ENCODE measurements at places on chromosomes 7 and 10.

DNA sequence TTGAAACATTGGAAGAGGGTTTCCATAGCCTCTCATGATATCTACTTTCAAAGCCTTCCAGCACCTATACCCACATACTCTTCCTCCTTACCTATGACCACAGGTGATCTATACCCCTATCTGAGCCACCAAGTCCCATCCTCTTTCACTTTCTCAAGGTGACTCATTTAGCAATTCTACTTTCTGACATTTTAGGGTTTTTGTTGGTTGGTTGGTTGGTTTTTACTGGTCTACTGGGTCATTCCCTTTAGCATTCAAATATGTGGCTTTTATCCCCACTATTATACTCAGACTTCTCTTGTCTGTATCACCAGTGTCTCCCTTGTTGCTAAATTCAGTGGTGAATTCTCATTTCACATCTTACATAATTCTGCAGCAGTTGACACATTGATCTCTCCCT lies 130.4 kb upstream of the STEAP4 start:
- DNase-seq = no peak

DNA sequence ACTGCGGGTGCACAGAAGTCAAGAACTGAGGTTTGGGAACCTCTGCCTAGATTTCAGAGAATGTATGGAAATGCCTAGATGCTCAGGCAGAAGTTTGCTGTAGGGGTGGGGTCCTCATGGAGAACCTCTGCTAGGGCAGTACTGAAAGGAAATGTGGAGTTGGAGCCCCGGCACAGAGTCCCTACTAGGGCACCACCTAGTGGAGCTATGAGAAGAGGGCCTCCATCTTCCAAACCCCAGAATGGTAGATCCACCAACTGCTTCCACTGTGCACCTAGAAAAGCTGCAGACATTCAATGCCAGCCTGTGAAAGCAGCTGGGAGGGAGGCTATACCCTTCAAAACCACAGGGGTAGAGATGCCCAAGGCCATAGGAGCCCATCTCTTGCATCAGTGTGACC lies 1336.0 kb upstream of the CELF2 start:
- no peak for DNase-seq

GRCh38 chr10:84537447-84537931 lies 209.1 kb downstream of the CCSER2 start:
- DNase-seq = peak; percentile 55

DNA sequence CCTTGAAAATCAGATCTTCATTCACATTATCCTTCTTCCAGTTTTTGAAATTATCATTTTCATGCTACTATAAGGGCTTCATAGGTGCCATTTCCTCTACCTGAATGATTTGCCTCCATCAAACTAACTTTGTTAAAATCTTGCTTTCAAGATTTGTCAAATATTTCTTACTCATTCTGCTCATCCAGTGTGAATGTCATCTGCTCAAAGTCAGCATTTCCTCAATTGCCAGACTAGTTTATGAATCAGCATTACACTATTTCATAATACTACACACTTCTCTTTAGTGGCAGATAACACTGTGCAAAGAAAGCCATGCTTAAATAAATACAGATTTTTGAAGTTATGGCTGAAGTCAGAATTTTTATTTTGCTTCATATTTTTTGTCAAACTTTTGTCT lies 21.3 kb upstream of the LIPF start:
- DNase-seq = no peak

GRCh38 chr10:6928586-6928985 lies 348.5 kb upstream of the PRKCQ start:
- no peak for DNase-seq

GRCh38 chr10:44384601-44385025 lies 284 bp downstream of the CXCL12 start:
- DNase-seq = no peak

GRCh38 chr10:73060738-73061635 lies 35.7 kb downstream of the P4HA1 start:
- peak; percentile 24 for DNase-seq

- DNase-seq = no peak
These were observed 116.7 kb downstream of the SEMA3E start for GRCh38 chr7:83532219-83532618.

GRCh38 chr7:936386-937054 lies 18.0 kb downstream of the ADAP1 start:
- DNase-seq = peak; percentile 54

GRCh38 chr10:3468919-3469638 lies 296.5 kb upstream of the PITRM1 start:
- no peak for DNase-seq

- DNase-seq = no peak
These were observed 84.9 kb downstream of the CHRM2 start for GRCh38 chr7:136953386-136953785.

DNA sequence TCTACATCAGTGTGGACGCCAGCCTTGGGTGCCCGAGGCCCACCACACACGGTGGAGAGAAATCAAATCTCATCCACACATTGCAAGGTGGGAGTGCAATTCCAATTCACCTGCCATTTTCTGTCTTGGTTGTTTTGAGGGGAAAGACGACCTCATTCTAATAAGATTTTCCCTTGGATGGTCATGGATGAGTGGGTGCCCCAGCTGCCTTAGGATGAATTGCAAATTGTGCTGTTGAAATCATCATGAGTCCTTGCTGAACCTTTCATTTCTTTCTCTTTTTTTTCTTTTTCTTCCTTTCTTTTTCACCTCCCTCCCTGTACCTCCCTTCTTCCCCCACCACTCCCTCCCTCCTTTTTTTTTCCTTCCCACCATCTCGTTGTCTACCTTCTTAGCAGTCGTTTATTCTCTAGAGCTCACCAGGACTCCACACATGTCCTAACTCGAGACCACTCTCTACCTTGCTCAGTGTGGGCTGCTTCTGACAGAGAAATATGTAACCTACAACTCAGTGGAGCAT lies 266.9 kb upstream of the NFE2L3 start:
- DNase-seq = no peak

GRCh38 chr7:35875292-35875691 lies 74.4 kb downstream of the SEPTIN7 start:
- no peak for DNase-seq

DNA sequence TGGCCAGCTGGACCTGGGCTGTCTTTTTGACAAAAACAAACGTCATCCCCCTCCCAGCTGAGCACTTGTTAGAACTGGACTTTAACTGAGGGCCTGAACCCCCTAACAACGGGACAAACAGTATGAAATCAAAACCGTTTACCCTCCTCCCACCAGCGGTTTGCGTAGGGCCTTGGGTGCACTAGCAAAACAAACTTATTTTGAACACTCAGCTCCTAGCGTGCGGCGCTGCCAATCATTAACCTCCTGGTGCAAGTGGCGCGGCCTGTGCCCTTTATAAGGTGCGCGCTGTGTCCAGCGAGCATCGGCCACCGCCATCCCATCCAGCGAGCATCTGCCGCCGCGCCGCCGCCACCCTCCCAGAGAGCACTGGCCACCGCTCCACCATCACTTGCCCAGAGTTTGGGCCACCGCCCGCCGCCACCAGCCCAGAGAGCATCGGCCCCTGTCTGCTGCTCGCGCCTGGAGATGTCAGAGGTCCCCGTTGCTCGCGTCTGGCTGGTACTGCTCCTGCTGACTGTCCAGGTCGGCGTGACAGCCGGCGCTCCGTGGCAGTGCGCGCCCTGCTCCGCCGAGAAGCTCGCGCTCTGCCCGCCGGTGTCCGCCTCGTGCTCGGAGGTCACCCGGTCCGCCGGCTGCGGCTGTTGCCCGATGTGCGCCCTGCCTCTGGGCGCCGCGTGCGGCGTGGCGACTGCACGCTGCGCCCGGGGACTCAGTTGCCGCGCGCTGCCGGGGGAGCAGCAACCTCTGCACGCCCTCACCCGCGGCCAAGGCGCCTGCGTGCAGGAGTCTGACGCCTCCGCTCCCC lies at the start of gene IGFBP1:
IGFBP1 (plus strand) TSS at position 304 of the 808 bp plus-strand sequence; CDS start at position 469, 165 bp downstream.
- peak; percentile 16 for DNase-seq

DNA sequence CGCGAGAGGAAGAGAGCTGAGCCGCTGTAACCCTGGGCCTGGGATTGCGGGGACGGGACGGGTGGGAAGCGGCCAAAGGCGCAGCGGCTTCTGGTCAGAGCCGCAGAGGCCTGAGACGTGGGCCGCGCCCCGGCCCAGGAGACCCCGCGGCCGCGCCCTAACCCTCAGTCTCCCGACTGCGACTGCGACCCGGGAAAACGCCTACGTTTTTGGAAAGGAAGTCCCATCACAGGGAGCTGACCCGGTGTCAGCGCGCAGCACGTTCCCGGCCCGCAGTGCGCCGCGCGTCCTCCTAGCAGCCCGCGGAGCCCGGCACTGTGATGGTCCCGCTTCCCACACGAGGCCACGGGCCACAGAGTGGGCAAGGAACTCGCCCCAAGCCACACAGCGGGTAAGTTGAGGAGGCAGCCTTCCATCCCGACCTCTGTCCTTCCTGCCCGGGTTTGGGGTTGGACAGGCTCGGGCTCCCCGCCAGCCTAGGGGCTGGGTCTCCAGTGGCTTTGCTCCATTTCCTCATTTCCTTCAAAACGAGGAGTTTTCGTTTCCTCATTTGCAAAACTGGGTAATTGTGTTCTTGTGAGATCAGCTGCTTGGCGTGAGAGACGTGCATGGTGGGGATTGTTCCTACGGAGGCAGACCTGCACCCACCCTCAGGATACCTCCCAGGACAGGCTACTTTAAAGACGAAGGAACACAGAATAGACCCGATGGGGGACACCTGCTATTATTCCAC lies 1.2 kb downstream of the GPNMB start:
- DNase-seq = no peak

DNA sequence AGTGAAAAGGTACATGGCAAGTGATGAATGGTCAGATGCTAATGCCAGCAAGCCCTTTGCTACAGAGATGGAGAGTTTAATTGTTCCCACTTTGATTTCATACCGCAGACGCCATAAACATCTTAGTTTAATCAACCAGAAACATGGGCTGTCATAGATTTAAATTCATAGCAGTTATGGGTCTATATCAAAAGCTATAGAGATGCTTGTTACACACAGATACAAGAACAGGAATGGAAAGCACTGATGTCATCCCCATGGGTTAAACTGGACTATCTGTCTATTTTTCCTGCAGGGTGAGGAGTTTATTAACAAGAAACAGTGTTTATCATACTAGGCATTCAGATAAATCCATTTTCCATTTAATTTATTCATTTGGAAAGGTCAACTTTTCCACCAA lies 409.2 kb downstream of the NRG3 start:
- no peak for DNase-seq

DNA sequence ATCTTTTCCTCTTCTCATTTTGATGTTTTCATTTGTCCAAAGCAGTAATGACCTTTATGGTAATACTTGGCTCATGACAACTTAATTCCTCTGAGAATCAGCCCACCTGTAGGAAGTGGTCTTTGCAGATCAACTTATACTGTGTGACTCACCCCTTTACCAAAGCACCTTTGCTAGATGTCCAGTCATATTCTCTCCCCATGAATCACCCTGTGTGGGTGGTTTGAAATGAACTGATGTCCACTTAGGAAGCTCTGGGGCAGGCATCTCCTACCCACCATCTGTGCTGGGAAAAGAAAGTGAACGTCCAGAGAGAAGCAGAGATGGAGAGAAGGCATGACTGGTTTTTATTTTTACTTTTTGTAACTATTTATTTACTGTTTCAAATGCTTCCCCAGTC lies 410.3 kb downstream of the KIF20B start:
- no peak for DNase-seq

DNA sequence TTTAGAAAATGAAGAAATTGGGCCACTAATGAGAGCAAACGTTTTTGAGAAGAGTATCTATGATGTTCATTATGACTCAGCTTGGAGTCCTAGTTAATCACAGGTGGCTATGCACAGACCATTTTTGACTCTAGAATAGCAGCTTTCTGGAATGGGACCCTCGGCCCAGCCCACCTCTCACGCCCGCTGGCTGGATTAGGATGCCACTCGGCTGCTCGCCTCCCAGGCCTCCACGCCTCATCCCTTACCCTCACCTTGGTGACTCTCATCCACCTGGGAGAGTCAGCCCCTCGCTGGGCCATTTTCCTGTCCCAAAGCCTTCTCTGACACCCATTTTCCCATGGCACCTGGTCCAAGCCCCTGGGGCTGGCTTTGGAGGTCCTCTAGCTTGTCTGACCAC lies 173.6 kb downstream of the ADAM12 start:
- no peak for DNase-seq

- DNase-seq = no peak
These were observed 28.3 kb downstream of the PTPRN2 start for GRCh38 chr7:158559356-158559755.

GRCh38 chr10:21807180-21807579 lies 196.3 kb downstream of the DNAJC1 start:
- DNase-seq = no peak

DNA sequence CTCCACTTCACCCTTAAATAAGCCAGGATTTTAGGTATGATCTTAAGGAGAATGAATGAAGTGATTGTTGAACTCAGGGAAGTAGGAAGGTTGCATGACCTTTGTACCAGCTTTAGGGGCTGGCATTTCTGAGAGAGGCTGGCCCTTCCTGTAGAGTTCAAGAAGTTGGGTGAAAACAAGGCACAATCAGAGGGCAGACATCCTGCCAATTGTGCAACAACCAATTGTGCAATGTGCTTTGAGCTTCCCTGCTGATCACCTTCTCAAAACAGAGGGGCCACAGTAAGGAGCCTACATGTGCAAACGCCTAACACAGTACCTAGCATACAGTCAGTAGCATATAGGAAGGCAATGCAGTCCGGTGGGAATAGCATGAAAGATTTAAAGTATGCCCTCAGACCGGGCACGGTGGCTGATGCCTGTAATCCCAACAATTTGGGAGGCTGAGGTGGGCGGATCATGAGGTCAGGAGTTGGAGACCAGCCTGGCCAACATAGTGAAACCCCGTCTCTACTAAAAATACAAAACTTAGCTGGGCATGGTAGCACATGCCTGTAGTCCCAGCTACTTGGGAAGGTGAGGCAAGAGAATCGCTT lies 5.4 kb downstream of the CPVL start:
- DNase-seq = no peak

GRCh38 chr7:6228361-6229229 lies 43.8 kb downstream of the CYTH3 start:
- DNase-seq = no peak

- no peak for DNase-seq
These were observed 5.2 kb downstream of the CPED1 start for GRCh38 chr7:120993553-120994191.

DNA sequence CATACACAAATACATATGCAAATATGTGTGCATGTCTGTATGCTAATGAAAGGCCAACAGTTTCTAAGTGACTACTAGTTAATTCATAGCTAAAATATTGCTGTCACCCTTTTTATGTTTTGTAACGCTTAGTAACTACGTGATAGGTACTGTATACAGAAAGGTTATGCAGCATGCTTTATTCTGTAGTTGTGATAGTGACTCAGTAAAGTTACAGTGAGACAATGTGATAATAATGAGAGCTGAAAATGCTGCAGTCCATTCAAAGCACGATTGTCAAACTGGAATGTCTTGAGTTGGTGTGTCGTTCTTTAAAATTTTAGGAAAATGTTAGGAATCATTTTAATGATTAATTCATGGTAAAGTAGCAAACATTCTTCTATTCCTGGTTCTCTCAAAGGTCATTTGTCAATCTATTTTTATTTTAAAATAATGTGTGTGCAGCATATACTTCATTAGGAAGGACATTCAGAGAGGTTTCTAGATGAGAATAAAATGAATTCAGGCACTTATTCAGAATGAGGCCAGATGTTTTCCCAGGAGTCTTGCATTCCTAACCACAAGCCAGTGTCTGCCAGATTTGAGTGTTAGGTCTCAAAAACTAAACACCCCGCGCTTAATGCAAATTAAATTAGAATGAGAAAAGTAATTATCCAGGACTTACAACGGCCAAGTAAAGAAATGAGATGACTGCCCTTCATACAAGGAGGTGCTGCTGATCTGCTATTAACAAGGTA lies 408.8 kb upstream of the FZD8 start:
- no peak for DNase-seq

GRCh38 chr10:132674311-132674710 lies 111.6 kb downstream of the NKX6-2 start:
- DNase-seq = no peak

GRCh38 chr7:107661081-107661864 lies 645 bp downstream of the SLC26A4 start:
- peak; percentile 67 for DNase-seq

All from NCI-H345 (cell line).